ENCODE measurements at places on chromosomes 12 and 14. TPM values are rescaled to one million over a fixed set of nuclear protein-coding genes. Genes with fewer than 3 reads are reported as not detected.

DNA sequence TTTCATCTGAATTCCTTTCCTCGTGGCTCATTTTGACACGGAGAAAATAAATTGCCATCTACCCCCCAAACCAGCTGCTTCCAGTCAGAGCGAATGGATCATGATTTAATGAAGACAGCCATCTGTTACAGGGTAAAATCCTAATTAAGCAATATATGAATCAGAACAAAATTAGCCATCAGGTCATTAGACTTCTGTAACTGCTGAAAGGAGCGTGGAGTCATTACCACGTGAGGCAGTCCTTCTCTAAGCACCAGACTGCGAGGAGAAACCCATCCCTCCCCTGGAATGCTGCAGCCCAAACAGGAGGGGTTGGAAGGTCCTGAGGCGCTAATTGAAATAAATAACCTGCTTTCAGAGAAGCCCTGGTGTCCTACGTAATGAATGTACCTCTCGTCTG lies 51.1 kb upstream of the TCL1A start:
- DNase-seq: no peak

- DNase-seq: no peak
Measured at GRCh38 chr14:64973826-64974225, 1.7 kb upstream of the RAB15 start.

DNA sequence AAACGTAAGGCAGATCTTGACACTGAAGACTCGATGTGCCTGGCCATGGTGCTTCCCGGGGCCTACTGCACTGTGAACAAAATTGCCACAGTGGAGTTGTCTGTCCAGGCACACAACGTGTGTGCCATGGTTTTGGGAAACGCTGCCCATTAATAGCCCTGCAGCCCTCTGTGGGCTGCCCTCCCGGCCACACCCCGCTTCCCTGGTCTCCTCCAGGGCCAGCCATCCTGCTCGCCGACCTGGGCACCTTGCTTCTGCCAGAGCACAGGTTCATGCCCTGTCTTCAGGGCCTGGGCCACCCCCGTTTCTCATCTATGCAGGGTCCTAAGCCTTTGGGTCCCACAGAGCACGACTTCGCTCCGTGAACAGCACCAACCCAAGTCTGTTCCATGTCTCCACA lies 18.9 kb downstream of the MEG3 start:
- no peak for DNase-seq

GRCh38 chr14:41343857-41344256 lies 262.8 kb upstream of the LRFN5 start:
- DNase-seq: no peak

- no peak for DNase-seq
Measured at GRCh38 chr14:68771631-68772030, 21.2 kb downstream of the ZFP36L1 start.

DNA sequence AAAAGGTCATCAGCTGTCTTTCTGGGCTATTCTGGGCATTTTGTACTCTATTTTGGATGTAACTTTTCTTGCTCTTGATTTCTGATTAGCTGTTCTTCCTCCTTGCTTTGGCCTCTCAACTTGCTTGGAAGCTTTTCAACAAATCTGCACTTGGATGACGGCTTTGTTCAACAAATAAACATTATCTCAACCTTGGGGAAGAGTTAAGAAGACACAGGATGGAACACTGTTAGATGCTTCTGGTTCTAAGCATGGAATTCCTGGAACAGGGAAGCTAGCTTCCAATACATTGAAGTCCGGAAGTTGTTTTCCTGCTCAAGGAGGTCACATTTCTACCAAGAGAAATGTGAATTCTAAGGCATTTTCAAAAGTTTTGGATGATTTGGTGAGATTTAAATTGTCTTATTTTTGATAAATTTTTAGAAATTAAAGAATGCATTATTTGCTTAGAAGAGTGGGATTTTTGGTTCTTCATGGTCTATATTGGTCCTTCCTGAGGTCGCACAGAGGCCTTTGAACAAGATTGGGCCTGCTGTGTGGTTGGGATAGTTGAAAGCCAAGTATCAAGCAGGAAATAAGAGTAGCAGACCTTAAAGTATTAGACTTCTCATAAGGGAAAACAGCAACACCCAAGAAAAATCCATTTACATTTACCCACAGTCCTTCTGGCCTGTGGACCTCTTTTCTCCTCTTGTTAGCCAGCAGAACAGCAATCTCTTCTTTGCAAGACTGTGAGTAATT lies 59.2 kb downstream of the PPFIBP1 start:
- peak; percentile 60 for DNase-seq

- DNase-seq: no peak
Measured at GRCh38 chr12:120943482-120943881, 34.9 kb upstream of the HNF1A start.

DNA sequence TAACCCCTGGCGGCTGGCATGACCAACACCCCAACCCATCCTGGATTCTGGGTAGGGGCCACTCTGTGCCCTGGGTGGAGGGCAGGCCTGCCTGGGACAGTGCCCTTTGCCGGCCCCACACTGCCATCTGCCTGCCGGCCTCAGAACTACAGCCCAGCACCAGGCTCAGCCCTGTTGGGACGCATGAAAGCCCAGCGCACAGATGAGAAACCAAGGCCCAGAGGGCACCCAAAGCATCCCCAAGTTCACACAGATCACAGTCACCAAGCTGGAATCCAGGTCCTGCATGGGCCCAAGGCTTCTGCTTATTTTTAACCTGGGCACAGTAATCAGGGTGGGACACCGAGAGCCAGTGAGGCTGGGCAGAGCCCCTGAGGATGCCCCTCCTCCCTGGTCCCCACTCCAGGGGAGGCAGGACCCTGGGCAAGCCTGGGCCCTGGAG lies 26.2 kb downstream of the RFLNA start:
- DNase-seq: peak; percentile 48

DNA sequence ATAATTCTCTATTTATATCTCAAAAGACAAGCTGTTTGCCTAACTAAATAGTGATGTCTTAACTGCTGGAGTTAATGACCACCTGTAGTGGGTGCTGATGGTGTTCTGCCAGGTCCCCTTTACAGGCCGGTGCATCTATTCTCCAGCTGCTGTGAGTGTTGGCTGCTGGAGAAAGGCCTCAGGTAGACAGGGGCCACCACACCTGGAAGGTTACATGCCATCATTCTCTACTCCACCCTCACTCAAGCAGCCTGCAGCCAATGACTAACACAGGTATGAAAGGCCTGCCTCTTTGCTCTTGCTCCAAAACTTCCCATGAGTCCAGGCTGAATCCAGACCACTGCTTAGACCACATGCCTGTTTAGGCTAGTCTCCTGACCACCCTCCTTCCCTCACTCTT lies 73.9 kb downstream of the RPS6KA5 start:
- peak; percentile 79 for DNase-seq

DNA sequence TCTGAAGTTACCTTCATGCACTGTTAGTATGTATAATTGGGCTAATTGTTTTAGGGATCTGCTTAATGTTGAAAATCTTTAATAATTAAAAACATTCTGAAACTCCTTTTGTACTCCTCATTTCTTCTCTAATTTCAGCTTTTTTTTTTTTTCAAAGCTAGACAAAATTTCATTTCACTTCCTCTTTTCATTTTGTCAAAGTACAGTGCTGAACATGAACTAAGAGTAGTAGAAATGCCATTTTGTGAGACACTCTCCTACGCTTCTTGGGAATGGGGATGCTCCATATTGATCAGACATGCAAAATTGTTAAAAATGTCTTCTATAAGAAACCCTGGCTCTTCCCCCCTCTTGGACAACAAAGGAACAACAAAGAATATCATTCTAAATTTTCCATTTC lies 1.7 kb downstream of the ABCD2 start:
- no peak for DNase-seq

Gene FGF6
- not detected for polyA plus RNA-seq

Gene ART4
- polyA plus RNA-seq: not detected

Gene KRT83
- polyA plus RNA-seq: 0.07 TPM

Gene FRMD6
- polyA plus RNA-seq: 60.4 TPM

Gene ACOT6
- polyA plus RNA-seq: not detected

Gene ALDH1L2
- 19.6 TPM for polyA plus RNA-seq

All from mammary epithelial cell (primary cell).